CD14-positive monocyte (primary cell): ENCODE measurements at places on chromosomes 11 and 22. TPM values are rescaled to one million over a fixed set of nuclear protein-coding genes. Genes with fewer than 3 reads are reported as not detected.

C1QTNF5 gene
- polyA plus RNA-seq, result not detected

ENTHD1 gene
- not detected for polyA plus RNA-seq

CLDN5 gene
- polyA plus RNA-seq, result 0.05 and 0.13 TPM in 2 replicates

PUS3 gene
- 5.3 TPM for polyA plus RNA-seq

RDX gene
- polyA plus RNA-seq, result 22.0 TPM

APOA1 gene
- polyA plus RNA-seq, result not detected

FBLN1 gene
- 0.03 TPM in 1 of 2 replicates, not detected in the other for polyA plus RNA-seq

TPBGL gene
- polyA plus RNA-seq, result not detected in 2 replicates

UPB1 gene
- polyA plus RNA-seq, result 0.17 TPM

SHISAL1 gene
- polyA plus RNA-seq, result not detected in 2 replicates

MCHR1 gene
- polyA plus RNA-seq, result 0.09 and 0.10 TPM in 2 replicates

MPZL3 gene
- 8.5 TPM for polyA plus RNA-seq

OSBPL5 gene
- 3.1 TPM for polyA plus RNA-seq

TMEM25 gene
- polyA plus RNA-seq, result not detected

SHANK2 gene
- polyA plus RNA-seq, result not detected in 2 replicates

CDC42EP2 gene
- polyA plus RNA-seq, result 15.4 and 15.6 TPM in 2 replicates

GDPD4 gene
- not detected for polyA plus RNA-seq

SNX15 gene
- 16.2 TPM for polyA plus RNA-seq

OR52A1 gene
- polyA plus RNA-seq, result not detected

TMPRSS4 gene
- not detected for polyA plus RNA-seq

SLC29A2 gene
- polyA plus RNA-seq, result 0.88 and 1.3 TPM in 2 replicates

PNPLA5 gene
- polyA plus RNA-seq, result not detected

POU2AF2 gene
- not detected in 2 replicates for polyA plus RNA-seq

CHRM1 gene
- not detected for polyA plus RNA-seq

ABCG4 gene
- 0.04 TPM in 1 of 2 replicates, not detected in the other for polyA plus RNA-seq

SLC1A2 gene
- polyA plus RNA-seq, result not detected

TOM1 gene
- polyA plus RNA-seq, result 162 and 167 TPM in 2 replicates

MYO7A gene
- polyA plus RNA-seq, result 3.6 TPM

CHST1 gene
- not detected for polyA plus RNA-seq

ARHGAP20 gene
- polyA plus RNA-seq, result 0.01 and 0.04 TPM in 2 replicates

PANX2 gene
- polyA plus RNA-seq, result 0.05 TPM

CDC42BPG gene
- 0.08 and 0.23 TPM in 2 replicates for polyA plus RNA-seq

RFPL1 gene
- polyA plus RNA-seq, result not detected in 2 replicates

KCNQ1OT1 gene
- polyA plus RNA-seq, result 0.01 TPM

IL17REL gene
- not detected for polyA plus RNA-seq

FAM227A gene
- polyA plus RNA-seq, result not detected

TBCEL gene
- 1.0 and 5.0 TPM in 2 replicates for polyA plus RNA-seq

FOLR1 gene
- polyA plus RNA-seq, result not detected in 2 replicates

MUC6 gene
- not detected for polyA plus RNA-seq

MAPK8IP2 gene
- not detected for polyA plus RNA-seq

FAM180B gene
- polyA plus RNA-seq, result 0.09 and 0.13 TPM in 2 replicates

OR52I1 gene
- polyA plus RNA-seq, result 0.09 TPM in 1 of 2 replicates, not detected in the other

PATE4 gene
- not detected for polyA plus RNA-seq

POU2AF1 gene
- 0.07 TPM for polyA plus RNA-seq

CLTCL1 gene
- polyA plus RNA-seq, result 5.1 TPM

NDUFS3 gene
- polyA plus RNA-seq, result 107 TPM

KDM4E gene
- polyA plus RNA-seq, result not detected in 2 replicates
